Astrocyte of the hippocampus (primary cell): ENCODE measurements at places on chromosomes 4 and X.

DNA sequence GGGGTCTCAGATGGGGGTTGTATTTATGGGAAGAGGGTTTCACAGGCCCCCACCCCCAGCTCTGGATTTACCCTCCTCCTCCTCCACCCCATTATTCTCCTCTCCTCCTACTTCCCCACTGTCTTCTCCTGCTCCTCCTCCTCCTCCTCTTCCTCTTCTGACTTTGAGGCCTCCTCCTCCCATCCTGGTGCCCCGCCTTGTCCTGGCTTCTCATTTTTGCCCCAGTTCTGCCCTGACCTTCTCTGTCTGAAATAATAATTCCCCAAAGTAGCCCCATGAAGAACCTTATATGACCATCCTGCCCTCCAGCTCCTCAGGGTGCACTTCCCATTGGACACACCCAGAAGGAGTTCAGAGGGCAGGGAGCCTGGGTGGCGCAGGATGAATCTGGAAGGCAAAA, 351.4 kb upstream of the GATB start:
- DNase-seq = no peak

DNA sequence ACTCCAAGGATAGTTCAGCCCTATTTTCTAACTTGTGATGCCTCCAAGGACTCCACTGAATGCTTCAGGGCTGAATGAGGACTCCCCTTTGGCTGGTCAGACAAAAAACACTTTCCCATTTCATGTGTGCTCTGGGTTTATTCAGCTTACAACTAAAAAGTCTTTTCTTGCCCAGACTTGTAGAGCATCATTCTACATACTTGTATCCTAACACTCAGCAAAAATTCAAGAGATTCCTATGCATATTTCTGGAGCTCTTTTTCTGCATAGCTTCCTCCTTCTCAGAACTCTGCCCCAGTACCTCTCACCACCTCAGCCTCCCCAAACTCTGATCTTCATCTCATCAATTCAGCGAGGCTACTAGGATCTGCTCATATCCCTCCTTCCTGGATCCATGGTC, 22.2 kb upstream of the KLF3 start:
- no peak for DNase-seq

DNA sequence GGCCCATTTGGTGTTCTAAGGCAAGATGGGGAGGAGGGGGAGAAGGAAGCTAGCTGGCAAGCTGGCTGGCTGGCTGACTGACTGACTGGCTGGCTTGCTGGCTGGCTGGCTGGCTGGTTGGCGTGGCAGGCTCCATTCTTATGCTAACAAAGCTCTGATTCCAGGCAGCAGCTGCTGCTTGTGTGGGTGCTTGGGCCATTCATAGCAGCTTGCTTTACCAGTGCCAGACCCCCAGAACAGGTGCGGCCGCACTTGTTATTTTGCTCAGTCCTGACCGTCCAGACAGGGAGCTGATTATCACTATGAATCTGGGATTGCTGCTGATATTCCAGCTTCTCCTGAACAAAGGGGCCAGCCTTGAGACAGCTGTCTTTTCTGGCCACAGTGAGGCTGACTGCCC, 131.2 kb upstream of the PAK3 start:
- DNase-seq = peak; percentile 42

DNA sequence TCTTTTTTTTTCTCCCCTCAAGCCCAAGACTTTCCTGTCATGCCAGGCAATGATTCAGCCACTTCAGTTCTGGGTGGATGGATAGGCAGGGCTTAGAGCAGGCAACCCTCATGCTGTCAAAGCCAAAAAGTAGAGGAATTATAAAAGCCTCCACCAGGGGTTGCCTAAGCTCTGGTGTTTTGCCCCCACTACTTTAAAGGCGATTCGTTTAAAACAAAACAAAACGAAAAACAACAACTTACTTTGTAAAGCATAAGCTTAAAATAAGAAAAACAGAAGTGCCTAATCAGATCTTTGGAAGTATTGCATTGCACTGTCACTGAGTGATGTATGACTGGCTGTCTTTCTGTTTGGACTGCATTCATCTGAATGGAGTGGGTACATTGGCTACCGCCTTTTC, 5.3 kb upstream of the IDS start:
- DNase-seq = peak; percentile 52

- DNase-seq = no peak
These were observed at the start of gene UGT2A2 for GRCh38 chr4:69639542-69639941. UGT2A2 (minus strand) TSS chr4:69639642; CDS start chr4:69639640, 2 bp downstream.

GRCh38 chr4:174873931-174874330, 44.2 kb upstream of the ADAM29 start:
- DNase-seq = peak; percentile 34

DNA sequence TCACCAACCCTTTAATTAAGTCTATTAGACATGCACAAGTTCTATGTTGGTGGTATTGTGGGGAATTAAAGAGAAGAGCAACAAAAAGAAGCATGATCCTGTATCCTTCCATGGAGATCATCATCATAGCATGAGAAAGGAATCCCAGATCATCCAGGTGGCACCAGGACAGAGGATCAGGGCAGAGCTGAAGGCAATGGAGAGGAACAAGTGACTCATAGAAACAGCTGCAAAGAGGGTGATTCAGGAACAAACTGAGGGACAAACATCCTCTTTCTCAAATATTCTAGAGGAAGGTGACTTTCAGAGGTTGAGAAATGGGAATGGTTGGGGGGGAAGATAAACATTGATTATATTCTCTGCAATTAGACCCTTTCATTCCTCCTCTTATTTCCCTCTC, 105.5 kb upstream of the OTUD4 start:
- DNase-seq = no peak

GRCh38 chrX:42967681-42968300, 189.8 kb upstream of the PPP1R2C start:
- no peak for DNase-seq

DNA sequence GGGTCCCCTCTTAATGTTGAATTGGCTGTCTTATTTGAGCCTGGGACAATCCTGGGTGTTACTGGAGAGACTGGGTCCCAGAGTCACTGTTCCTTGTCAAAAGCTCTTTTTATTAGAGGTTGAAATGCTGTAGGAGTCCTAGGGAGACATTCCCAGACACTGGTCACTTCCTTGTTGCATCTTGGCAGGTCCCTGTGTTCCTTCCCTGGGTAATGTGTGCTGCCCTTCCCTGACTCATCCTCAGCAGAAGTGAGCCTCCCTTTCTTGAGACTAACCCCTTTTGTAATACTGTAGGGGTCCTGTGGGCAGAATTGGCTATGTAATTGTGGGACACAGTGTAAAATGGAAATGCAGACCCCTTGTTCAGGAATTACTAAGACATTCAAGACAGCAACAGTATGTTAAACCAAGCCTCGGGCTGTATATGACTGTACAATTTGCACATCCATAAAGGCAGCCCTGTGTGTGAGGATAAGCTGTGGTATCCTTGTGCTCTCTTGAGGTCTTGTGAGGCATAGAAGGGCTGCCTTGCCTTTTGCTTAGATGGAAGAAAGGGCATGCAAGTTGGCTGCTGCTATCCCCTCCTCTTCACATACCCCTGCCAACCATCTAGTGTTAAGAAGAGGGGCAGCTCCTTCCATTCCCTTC, 53.5 kb downstream of the DCLK2 start:
- no peak for DNase-seq

DNA sequence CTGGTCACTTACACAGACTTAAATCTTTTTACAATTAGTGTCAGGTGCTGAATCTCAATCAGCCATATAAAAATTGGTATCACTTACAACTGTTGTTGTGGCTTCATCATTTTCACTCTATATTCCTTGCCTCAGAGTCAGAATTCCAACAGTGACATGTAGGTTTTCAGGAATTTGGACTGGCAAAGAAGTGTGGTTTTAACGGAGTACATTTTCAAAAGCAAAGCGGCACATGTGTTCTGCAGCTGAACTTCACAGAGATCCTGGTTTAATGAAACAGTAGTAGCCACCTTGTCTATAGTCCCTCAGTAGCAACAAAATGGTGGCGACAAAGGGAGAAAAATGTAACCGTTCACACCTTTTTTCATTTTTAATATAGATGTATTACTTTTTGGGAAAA, 486.6 kb downstream of the FAT4 start:
- DNase-seq = peak; percentile 56

- no peak for DNase-seq
These were observed 718.7 kb upstream of the MAGEB2 start for GRCh38 chrX:29496636-29497180.

- DNase-seq = peak; percentile 49
These were observed 162.3 kb upstream of the EDNRA start for GRCh38 chr4:147318586-147318985.
